ENCODE measurements at places on chromosomes 1 and 21.

GRCh38 chr1:184437291-184437690 lies 50.5 kb downstream of the C1orf21 start:
- DNase-seq, result no peak

DNA sequence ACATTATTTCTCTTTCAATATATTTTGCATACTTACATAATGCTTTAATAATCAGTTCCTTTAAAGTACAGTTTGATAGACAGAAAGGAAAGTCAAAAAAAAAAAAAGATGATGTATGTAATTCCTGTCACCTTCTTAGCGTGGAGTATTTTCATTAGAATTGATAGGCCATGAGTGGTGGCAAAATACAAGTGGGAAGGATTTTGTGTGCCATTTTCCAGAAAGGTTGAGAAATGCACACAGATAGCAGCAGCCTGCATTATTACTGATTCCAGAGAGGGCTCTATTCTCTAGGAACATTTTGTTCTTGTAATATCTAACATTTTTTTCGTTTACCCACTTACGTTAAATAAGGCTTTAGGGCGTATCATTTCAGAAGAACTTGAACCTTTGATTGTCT lies 475.6 kb downstream of the DSCAM start:
- DNase-seq, result no peak

GRCh38 chr1:53291574-53291973 lies 36.3 kb downstream of the LRP8 start:
- no peak for DNase-seq

DNA sequence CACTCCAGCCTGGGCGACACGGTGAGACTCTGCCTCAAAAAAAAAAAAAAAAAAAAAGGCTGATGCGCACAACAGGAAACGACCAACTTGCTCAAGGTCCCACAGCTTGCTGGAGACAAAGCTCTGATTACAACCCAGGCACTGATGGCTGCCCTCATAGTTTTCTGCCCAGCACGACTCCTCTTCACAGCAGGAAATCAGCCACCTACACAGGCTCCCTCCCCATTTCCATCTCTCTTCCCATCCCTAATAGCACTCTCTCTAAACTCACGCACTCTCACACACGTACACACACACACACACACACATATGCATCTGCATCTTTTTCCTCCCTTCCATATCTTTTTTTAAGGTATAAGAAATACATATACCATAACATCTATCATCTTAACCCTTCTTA lies 153.5 kb upstream of the SOD1 start:
- no peak for DNase-seq

DNA sequence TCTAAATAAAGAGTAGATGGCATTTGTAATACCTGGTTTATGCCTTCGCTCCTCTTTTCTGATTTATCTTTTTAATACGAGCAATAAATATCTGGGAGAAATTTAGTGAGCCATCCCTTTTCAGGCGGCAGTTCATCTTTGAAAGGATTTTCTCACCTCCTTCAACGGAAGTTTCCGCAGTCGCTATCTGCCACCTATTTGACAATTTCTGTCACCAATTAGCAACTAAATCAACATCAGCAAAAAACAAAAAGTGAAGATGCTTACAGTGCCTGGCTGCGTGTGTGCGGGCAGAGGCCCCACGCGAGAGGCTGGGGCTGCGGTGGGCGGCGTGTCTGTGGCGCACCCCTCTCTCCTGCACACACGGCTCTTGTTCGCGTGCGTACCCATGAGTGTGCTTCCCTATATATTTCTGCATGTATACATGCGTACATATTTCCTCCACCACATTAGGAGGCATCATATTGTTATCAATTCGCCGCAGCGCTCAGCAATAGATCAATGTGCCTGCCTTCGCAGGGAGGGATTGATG lies 117.3 kb upstream of the BARHL2 start:
- DNase-seq, result no peak

GRCh38 chr1:214933375-214933774 lies 149.2 kb upstream of the KCNK2 start:
- DNase-seq, result no peak

DNA sequence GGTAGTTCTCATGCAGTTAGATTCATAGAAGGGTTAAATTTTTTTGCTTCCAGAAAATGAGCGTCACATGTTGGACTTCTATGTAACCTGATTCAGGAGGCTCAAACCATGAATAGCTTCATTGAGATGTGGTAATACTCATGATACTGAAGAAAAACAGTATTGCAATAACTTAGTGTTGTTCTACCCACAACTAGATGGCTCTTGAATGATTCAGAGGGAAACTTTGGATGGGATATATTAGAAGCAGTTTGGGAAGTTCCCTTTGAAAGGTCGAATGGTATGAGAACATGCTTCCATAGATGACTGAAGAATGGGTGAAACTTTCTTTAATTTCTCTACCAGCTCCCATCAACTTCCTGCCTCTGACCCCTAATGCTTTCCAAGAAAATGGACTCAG lies 211.7 kb upstream of the PTGFR start:
- DNase-seq, result no peak

DNA sequence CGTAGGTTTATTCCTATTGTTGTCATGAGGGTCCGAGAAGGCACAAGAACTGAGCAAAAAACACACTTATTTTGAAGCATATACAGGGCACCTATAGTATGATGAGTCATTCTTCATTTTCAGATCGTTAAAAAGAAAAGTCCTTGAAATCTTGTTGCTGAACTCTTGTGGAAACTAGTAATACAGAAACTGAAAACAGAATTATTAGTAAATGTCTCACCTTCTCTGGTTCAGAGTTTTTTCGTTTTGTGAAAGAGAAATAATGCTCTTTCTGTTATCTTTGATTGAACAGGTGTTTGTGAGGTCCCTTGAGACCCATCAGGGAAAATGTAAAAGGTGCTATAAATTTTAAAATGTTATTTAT lies 102.0 kb upstream of the COA6 start:
- no peak for DNase-seq

Data from right renal cortex interstitium (tissue), 3 donors.